Esophagus mucosa (tissue), 1 donor: ENCODE measurements at places on chromosomes 5 and 9.

DNA sequence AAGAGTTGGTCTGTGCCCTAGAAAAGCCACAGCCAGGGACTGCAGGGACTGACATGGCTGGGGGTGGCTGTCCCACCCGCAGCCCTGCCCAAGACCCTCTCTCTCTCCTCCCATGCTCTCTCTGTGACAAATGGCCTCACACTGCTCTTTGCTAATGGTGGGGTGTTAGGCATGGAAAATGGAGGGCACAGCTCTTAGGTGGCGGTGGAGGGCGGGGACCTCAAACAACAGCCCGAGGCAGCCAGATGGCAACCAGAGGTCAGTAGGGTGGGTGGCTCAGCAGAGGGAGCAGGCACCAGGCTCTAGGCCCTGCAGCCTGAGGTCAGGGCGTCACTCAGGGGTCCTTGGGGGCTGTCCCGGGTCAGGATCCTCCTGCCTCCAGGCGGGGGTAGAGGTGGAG lies 73.9 kb upstream of the DAB2IP start:
- no peak for ATAC-seq

DNA sequence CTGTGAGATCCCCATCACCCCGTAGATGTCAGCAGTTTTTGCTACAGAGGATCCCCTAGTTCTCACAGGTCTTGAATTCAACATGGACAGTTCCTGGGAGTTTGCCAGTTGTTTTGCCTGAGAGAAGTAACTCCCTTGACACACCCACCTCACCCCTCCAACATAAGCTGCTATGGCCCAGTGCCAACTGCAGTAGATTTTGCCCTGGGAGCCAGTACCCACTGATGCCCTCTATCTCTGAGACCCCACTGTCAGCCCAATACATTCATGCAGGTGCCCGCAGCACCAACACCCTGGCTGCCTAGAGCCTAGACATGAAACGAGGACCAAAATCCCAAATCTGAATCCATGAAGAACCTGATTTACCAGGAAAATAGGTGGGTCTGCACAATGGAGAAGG lies 583.9 kb upstream of the CTNND2 start:
- no peak for ATAC-seq

DNA sequence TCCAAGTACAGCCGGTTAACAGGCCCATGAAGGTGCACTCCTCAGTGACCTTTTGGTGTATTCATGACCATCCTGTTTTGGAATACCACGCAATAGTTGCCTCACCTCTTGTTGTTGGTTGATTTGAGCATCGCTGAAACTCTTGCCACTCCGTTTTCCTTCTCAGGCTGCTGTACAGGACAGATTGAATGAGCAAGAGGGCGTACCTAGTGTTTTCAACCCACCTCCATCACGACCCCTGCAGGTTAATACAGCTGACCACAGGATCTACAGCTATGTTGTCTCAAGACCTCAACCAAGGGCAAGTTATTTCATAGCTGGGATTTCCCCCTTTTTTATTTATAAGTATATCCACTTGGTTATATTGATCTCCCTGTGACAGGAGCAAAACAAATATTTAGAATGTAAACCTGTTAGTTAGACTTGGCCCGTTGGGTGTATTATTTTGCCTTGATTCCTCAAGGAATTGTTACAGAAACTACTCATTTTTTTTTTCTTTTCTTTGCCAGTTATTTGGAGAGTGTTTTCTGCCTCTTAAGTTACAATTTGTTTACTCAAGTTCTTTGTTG lies 38.1 kb downstream of the FAF2 start:
- ATAC-seq: no peak

DNA sequence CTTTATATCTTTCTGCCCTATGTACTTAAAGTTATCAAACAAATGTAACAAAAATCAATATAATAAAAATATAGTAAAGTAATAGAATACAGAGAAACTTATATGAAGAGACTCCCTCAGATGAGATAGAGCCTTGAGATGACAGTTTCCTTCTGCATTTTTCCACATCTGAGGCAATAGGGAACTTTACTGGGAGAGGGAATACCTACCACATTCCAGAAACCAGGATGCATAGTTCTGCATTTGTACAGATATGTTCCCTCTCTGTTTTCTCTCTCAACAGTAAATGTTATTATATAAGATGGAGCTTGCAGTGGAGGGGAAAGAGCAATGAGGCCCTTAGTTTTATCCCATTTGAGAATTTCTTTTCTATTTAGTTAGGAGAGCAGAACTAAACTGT lies 109.6 kb upstream of the KCNN2 start:
- ATAC-seq: no peak

DNA sequence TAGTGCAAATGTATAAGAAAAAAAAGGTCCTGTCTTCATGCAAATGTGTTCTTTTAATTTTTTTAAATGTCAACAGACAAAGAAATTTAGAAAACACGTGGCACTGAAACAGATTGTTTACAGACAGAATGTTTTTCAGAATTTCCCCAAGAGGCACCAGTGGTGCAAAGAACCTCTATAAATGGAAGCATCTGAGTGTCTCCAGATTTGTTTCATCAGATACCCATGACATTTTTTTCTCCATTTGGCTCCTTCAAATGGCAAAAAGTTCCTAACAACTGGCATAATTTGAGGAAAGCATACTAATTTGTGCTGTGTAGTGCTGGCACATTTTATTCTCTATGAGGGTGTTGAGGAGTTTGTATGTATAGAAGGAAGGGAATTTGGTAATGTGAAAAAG lies 15.0 kb downstream of the CCDC192 start:
- ATAC-seq: no peak

DNA sequence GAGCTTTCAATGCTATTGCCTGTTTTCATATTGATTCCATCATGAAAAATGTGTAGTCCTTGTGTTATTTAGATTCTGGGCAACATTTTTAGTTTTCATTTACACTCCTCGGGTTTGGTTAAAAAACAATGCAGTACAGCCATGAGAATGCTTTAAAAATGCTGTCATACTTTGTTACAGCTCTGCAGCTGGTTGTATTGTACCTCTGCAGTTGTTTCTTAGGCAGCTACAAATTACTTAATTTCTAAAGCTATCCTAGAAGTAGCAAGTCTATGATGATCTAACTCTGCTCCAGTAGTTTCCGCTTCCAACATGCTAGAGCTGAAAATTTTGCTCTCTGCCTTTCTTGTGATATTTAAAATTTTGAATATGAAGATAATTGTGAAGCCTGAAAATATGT lies 20.2 kb downstream of the SNX18 start:
- no peak for ATAC-seq
